Stimulated activated CD8-positive, alpha-beta memory T cell treated with anti-CD3 and anti-CD28 coated beads, Interleukin-7, amount 100 ng/mL, for 1 hour (primary cell): ENCODE measurements at places on chromosomes 13 and 19.

DNA sequence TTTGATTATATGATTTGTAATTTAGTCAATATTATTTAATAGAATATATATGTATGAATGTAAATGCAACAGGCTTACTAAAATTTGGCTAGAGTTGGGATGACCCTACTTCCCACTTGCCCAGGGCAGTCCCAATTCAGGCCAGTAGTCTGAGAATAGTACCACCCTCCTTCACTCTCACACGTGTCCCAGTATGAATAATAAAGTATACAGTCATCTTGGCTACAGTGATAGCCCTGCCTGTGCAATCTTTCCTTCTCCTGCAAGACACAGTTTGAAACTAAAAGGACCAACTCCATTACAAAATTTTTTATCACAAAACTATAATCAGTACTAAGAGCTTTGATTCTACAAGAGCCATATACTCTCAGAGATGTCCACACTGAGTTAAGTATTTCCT, 76.2 kb downstream of the SACS start:
- no peak for DNase-seq

GRCh38 chr19:6588508-6589345, 2.2 kb downstream of the CD70 start:
- no peak for DNase-seq

- no peak for DNase-seq
Measured at GRCh38 chr19:14023404-14024235, 4.3 kb upstream of the RLN3 start.

GRCh38 chr19:13070425-13071140, 32.1 kb downstream of the LYL1 start:
- no peak for DNase-seq

DNA sequence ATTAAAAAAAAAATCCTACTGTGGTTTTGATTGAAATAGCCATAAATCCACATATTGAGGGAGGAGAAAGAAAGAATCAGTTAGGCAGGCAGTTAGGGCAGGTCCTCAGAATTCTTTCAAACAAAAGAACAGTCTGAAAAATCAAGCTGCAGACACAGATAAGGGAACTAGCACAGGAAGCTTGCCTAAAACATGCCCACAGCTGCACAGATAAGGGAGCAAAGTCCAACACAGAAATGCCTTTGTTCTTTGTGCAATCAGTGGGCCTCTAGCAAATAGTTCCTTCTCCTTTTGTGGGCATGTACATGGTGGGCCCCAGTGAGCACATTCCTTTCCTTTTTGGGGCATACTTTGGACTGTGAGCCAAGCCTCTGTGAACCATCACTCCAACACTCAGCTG, 42.7 kb downstream of the UTP14C start:
- DNase-seq, result no peak

DNA sequence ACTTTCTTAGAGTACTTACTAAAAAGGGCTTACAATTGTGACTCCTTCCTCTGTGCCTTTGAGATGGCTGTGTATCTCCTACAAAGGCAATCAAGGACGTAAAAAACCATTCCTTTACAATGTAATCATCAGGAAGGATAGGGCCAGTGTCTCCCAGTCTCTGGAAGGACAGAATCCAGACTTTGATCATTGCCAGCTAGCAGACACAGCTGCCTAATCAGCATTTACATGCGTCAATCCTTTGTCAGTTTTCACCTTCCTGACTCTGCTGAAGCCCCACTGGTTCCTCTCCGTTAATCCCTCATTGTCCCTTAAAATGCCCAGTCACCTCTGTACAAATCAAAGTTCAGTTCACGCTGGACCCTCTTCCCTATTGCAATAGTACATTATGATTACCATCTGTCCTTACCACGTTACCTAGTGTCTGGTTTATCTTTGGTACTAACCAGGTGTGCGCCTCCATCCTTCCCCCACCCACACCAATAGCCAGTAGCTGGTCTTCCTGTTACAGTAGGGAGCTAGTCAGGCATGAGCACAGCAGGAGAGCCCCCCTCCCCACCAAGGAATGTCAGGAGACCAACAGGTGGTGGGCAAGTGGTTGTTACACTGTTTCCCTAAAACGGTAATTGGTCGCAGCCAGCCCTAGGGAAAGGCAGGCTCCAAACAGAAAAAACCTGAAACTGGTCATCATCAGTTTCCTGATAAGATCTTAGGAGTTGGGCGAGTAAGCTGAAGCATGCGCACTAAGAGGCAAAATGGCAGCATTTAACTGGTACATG, 49.7 kb downstream of the TGDS start:
- DNase-seq, result no peak

DNA sequence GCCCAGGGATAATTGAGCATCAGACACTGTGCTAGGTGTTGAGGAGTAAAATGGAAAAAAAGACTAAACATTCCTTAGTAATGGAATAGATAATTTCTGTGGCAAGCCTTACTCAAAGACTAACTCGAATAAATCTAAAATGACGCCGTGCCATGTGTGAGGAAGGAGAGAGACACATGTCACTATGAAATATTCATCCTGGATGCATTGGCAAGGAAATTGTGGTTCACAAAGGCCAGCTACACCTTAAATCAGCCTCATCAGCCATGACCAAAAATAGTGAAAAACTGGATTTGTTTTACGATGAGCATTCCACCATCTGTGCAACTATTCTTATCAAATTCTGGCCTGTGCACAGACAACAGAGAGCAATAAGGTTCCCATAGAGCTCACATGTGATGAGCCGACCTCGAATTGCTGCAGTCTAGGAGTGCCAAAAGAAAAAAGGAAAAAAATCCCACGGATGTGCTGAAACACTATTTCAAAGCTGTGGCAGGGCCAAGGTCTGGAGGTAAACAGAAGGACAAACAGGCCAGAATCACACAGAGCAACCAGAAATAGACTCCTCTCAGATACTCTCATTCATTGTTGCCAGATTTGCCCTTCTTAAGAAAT, 505.7 kb downstream of the EFNB2 start:
- no peak for DNase-seq

DNA sequence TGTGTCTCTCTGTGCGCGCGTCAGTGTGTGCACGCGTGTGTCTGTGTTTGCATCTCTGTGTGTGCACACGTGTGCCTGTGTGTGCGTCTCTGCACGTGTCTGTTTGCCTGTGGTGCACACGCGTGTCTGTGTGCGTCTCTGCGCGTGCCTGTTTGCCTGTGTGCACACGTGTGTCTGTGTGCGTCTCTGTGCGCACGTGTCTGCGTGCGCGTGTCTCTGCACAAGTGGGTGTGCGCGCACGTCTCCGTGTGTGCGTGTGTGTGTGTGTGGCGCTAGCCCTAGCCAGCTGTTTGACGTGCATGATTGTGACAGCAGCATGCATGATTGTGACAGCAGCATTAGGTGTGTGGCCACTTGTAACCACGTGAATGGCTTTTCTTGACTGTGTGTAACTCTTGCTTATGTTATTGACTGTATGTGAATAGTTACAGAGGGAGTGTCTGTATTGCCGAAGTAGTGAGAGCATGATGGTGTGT, 31.1 kb downstream of the ZNF146 start:
- DNase-seq, result no peak

GRCh38 chr19:14496834-14497227, 904 bp upstream of the GIPC1 start:
- no peak for DNase-seq

DNA sequence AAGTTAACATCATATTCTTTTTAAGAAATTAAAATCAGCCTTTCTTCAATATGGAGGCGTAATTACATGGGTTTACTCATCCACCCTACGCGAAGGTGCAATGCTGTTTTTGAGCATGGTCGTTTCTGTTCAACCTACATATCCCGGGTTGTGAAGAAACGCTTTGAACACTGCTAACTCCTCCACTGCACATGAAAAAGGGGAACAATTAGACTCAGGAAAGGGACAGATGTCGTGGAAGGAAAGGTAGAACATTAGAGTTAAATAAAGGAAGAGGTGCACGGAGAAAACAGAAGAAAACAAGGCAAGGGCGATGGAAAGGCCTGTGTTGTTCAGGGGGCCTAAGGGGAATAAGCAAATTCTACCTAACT, 4.1 kb downstream of the ZIC5 start:
- DNase-seq, result no peak

DNA sequence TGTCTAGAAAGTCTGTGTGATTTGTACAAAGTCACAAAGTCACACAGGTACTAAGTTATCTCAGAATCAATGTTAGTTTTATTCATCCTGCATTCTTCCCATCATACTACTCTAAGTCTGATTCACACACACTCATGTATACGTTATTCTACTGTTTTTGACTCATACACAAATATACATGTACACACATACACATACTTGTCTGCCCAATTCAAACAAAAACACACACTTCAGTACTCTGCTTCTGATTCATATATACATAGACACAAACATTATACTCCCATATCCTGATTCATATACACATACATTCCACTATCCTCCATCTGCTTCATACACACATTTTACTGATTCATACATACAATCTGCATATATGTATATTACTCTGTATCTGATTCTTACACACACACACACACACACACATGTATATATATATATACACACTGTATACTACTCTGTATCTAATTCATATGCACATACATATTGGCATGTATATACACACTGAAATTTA, 69.3 kb downstream of the KLF12 start:
- no peak for DNase-seq

- DNase-seq, result no peak
Measured at GRCh38 chr13:102879793-102880499, 34.1 kb downstream of the ERCC5 start.

DNA sequence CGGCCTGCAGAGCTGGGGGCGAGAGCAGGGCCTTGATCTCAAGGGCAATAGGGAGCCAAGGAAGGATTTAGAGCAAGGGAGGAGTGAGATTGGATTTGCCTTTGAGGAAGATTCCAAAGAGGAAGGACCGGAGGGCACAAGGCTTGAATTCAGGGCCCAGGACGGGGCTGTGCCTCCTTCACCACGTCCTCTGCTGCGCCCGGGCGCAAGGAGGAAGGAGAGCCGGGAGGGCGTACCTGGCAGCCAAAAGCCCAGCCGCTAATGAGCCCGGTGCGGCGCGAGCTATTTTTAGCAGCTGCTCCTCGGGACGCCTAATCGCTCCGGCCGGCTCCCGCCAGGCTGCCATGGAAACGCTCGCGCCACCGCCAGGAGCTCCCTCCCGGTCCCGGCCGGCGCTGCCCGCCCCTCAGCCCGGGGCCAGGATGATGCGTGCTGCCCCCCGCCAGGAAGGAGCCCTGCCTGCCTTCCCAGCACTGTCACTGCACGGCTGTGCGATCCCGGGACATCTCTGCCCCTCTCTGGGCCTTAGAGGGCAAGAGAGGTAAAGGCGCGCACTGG, 31.3 kb downstream of the TINCR start:
- DNase-seq, result no peak

DNA sequence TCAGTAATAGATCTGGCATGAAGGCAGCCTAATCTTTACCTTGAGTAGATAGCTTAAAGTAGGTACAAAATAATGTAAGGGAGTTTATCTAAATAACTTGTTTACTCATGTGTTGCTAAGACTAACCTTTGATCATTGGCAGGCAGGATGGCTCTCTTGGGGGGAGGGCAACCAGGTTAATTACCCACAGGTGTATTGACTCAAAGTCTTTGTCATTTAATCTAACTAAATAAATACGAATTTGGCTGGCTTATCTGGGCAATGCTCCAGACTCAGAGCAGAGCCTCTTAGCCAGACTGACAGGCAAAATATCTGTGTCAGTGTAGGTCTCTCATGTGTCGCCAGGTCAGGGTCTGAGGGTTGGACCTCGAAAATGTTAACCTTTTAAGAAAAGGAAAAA, 283.4 kb upstream of the KLHL1 start:
- DNase-seq, result no peak

GRCh38 chr13:100724568-100724967, 50.0 kb upstream of the TMTC4 start:
- DNase-seq, result no peak

- no peak for DNase-seq
Measured at GRCh38 chr19:43674183-43674582, 4.2 kb upstream of the PLAUR start.

DNA sequence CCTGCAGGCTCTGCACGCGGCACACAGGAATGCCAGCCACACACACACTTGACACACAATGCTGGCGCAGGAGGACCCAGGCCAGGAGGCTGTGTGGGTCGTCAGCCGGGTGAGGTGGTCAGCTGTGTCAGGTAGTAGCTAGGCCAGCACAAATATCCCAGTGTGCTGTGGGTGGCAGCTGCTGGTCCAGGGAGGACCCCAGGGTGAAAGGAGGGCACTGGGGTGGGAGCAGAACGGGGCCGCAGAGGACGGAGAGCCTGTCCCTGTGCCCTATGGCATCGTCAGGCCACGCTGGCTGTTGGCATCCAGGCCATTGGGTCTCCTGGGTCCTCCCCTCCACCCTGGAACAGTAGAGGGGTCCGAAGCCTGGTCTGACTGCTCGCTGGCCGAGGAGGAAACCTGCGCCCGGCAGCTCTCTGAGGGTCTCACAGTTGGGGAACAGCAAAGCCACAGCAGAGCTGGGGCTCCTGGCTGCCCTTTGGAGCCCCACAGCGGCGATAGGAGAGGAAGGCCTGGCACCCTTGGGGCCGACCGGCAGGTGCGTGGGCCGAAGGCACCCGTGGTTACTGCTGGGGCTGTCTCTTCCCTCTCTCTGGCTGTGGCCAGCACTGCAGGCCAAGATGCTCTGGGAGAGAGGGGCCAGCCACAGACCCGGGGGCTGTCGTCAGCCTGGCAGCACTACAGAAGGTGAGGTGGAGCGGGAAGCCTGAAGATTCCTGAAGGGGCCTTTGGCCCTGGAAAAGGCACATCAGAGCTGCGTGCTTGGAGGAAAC, 27.3 kb downstream of the C13orf46 start:
- no peak for DNase-seq

- no peak for DNase-seq
Measured at GRCh38 chr19:7982651-7983099, 22.8 kb downstream of the ELAVL1 start.

GRCh38 chr13:31913459-31913858, 118.1 kb upstream of the FRY start:
- no peak for DNase-seq

- DNase-seq, result no peak
Measured at GRCh38 chr19:43534305-43534815, 1.4 kb downstream of the ZNF575 start.

DNA sequence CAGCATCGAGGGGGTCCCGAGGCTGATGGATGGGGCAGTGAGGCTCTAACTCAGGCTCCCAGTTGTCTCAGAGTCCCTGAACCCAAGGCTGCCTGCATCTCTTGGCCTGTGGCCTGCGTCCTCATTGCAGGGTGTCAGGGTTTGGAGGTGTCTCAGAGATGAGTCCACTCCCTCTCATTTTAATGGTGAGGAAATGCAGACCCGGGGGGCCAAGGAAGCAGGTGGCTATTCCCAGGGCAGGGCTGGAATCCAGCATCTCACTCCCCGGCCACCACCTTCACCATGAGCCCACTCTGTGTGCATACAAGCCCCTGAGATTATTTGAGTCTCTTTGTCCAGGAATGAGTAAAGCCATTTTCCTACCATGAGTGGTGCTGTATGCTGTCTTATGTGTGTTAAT, 21.4 kb downstream of the TEX29 start:
- no peak for DNase-seq

- DNase-seq, result no peak
Measured at GRCh38 chr13:76758257-76758656, 127.9 kb downstream of the KCTD12 start.

DNA sequence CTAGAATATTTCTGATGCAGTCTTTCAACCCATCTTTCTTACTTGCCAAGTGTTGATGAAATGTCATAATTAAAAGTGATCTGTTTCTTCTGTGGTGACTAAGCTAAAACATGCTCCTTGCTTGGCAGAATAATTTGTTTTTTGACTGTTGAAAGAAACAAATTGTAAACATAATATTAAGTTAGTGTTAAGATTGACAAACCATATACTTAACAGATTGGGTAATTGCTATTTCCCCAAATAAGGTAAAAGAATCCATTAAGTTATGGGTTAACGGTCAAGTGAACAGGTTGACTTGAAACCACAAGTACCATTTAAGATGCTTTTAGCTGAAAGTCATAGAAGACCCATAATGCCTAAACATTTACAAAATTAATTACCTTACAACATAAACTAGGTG, 62.9 kb downstream of the TEX26 start:
- DNase-seq, result no peak
